ENCODE measurements at places on chromosomes 16 and 17.

DNA sequence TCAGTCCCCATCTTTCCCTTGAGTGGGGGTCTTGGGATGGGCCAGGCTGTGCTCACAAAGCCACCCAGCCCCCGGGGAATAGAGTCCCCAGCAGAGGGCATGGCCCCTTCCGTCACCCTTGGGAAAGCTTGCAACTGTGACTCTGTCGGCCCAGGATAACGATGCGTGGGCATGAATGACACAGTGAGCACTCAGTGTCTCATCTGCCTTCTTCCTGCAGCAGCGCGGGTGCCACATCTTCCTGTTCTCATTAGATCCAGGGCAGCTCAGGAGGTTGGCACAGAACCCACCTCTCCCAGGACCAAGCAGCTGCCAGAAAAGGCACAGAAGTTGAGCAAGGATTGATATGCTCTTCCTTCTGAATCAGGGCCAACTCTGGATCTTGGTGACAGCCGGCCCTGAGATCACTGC, 84.7 kb downstream of the MRC2 start:
- no peak for DNase-seq

GRCh38 chr16:13397126-13397525, 495.7 kb downstream of the SHISA9 start:
- DNase-seq = no peak

DNA sequence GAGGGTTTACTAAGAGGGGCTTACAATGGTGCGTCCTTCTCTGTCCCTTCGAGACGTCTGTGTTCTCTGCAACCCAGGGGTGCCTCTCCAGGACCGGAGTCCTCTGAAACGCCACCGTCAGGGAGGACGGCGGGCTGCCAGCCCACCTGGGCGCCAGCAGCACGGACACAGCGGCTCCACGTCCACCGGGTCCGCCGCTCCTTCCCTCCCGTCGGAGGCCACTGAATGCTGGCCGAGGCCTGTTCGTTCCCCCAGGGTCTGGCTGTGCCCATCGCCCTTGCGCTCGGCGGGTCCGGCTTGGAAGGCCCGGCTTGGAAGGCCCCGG, 403 bp downstream of the TEPSIN start:
- DNase-seq = no peak

GRCh38 chr17:17067257-17067656, 25.0 kb downstream of the MPRIP start:
- DNase-seq = no peak

DNA sequence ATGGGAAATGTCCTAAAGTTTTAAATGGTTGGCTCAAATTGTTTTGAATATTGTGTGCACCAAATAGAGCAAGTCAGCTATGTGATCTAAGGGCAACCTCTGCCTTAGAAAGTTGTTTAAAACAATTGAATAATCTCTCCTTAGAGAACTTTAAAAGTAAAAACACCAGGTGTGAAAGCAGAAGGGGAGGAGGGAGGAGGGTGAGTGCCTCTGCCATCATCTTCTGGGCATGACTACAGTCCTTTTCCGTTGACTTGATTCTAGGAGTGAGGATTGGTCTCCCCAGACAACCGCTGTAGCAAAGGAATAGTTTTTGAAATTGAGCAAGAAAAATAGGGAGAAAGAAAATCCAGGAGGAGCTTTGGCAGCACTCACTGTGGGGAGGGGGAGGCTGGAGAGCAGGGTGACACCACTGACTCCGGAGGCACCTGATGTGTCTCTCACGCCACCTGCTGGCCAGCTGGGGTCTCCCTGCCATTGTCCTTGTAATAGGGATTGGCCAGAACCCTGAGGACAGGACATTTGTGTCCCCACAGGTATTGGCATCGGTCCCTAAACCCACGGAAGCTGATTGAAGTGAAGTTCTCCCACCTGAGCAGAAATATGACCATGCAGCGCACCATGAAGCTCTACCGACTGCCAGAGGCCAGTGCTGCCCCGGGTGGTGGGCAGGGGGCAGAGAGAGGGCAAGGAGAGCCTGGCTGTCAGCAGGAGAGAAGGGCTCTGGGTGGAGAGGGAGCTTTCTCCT, 33.3 kb downstream of the PLCD3 start:
- DNase-seq = peak; percentile 62

- no peak for DNase-seq
These were observed 198.1 kb upstream of the CPHXL start for GRCh38 chr16:75924397-75924796.

- DNase-seq = no peak
These were observed 401.3 kb downstream of the ZFHX3 start for GRCh38 chr16:72646615-72647014.

- peak; percentile 38 for DNase-seq
These were observed 42.6 kb downstream of the CPNE2 start for GRCh38 chr16:57134982-57135381.
